ENCODE measurements at places on chromosomes 2 and 18.

DNA sequence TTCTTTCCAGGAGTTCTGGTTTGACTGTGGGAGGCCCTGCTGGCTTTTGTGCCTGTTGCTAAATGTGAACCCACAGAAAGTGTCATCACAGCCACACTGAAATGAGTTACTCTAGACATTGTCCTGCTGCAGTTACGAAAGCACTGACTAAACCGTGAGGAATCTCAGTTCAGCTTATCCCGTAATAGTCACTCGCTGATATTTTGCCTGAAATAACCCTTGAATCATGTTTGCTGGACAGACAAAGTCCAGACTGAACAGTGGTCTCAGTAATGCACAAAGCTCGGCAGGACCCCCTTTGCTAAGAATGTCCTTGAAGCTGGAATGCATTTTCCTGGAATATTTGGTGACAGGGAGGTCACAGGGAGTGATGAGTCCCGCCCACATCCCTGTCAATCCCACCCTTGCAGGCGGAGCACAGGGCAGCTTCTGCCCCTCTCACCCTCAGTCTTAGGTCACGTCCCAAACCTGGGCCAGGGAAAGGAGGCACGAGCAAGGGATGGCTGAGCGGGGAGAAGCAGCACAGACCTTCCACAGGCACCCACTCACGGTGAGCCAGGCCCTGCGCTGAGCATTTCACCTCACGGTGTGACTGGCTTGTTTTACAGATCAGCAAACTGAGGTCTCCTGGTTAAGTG lies 53.4 kb downstream of the ADI1 start:
- DNase-seq, result no peak

DNA sequence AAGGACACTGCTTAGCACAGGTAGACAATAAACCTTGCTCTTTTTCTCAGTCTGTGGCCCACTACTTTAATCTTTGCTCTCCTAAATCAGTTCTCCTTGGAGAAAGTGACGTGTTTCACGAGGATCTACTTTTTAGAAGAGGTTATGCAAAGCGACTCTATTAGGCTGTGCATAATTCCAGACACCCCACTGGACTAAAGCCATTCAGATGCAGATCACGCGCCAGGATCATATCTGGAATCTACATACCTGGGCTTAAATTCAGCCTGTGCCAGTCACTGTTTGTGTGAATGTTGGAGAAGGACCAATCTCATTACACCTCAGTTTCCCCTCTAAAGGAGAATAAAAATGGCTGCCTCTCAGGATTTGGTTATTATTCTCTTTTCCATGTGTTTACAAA lies 413.0 kb upstream of the MYT1L start:
- no peak for DNase-seq

DNA sequence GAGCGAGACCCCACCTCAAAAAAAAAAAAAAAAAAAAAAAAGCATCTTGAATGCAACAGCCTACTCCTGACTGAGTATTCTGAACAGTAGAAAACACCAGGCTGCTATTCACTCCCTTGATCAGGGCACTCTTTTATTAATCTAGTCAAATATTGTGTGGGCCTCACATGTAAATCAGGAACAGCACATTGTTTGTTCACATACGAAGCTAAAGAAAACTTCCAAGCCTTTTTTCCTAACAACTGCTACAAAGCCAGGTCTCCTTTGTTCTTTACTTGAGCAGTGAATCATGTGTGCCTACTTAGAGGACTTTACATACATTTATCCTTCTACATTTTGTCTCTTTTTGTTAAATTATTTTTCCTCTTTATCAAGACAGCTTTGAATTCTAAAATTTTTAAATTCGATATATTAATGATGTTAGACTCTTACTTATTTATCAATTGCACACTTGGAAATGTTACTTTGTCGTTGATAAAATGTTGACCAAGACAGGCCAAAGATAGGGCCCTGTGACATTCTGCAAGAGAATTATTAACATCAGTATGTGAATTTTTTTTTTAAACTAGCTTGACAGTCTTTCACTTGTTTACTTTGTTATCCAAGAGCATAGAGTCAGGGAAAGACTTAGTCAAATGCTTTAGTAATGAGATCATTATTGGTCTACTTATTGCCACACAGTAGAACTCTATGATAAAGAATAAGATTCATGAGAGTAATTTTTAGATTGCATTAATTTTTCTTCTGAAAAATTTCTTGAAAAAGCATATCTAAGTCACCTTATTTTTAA lies 13.2 kb downstream of the SPATS2L start:
- DNase-seq, result no peak

- DNase-seq, result peak; percentile 53
These were observed 159.2 kb downstream of the GALNT3 start for GRCh38 chr2:165634855-165635254.

GRCh38 chr2:147368306-147368705 lies 476.5 kb upstream of the ACVR2A start:
- no peak for DNase-seq

GRCh38 chr2:45028276-45028675 lies 19.0 kb upstream of the SIX2 start:
- no peak for DNase-seq

GRCh38 chr18:48090702-48091101 lies 160.2 kb upstream of the SMAD2 start:
- DNase-seq, result no peak

- peak; percentile 32 for DNase-seq
These were observed 34.3 kb downstream of the KIF1A start for GRCh38 chr2:240785424-240786335.

GRCh38 chr2:117832905-117833613 lies 18.6 kb downstream of the DDX18 start:
- DNase-seq, result no peak

- no peak for DNase-seq
These were observed 139.7 kb downstream of the B3GNT2 start for GRCh38 chr2:62335612-62336011.

- DNase-seq, result peak; percentile 81
These were observed 667 bp downstream of the TRIB2 start for GRCh38 chr2:12717191-12718014.

GRCh38 chr2:192195548-192196418 lies 1.1 kb upstream of the TMEFF2 start:
- peak; percentile 57 for DNase-seq

DNA sequence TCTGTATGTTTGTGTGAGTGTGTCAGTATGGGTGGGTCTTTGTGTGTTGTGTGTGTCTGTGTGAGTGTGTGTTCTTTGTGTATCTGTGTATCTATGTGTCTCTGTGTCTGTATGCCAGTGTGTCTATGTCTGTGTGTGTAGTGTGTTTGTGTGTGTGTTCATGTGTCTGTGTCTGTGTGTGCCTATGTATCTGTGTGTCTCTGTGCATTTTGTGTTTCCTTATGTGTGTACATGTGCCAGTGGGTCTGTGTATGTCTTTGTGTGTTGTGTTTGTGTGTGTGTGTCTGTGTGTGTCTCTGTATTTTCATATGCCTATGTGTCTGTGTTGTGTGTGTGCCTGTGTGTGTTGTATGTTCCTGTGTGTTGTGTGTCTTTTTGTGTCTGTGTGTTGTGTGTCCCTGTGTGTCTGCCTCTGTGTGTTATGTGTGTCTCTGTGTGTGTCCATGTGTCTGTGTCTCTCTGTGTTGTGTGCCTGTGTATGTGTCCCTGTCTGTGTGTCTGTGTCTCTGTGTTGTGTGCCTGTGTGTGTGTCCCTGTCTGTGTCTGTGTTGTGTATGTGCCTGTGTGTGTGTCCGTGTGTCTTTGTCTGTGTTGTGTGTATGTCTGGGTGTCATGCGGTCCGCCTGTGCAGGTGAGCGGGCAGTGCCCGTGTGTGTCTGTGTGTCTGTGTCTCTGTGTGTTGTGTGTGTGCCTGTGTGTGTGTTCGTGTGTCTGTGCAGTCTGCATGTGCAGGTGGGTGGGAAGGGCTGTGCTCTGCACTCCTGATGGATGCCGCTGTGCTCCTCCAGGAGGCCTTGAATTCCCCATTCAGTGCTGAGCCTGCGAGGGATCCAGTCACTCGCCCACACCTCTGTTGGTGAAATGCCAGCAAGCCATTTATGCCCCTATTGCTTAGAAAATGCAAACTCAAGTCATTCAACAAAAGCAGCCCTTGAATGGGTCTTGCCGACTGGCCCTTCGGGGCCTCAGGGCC lies 37.4 kb downstream of the KLHL29 start:
- DNase-seq, result no peak

- DNase-seq, result no peak
These were observed 258.5 kb downstream of the PTGR3 start for GRCh38 chr18:74950479-74950878.

GRCh38 chr2:227823922-227824321 lies 10.3 kb downstream of the CCL20 start:
- DNase-seq, result no peak

GRCh38 chr2:229714736-229715541 lies 584 bp upstream of the DNER start:
- DNase-seq, result peak; percentile 46

GRCh38 chr18:7926526-7926925 lies 359.4 kb downstream of the PTPRM start:
- DNase-seq, result no peak

DNA sequence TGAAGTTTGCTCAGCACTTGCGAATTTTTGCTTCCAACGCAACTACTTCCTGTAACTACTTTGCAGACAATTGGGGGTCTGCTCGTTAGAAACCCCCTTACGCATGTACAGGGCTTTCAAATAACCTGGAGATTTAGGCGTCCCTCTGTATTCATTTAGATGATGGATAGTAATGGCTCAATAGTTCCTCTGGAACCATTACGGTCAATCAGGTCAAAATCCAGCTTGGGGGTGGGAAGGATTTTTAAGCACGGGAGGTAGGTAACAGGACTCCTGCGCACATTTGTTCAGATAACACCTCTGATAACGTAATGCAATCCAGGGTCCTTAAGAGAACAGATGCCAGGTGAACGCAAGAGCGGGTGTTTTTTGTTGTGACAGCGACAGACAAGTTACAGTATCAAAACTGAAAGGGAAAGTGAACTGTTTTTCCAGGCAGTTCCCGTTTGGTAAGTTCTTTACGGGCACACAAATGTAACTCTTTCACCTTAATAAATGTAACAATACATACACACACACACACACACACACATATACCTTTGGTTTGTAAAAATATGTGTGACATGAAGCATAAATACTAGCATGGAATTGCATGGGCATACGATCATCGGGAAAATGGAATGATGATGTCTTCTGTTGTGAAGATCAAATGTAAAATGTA lies 3.8 kb upstream of the OSR1 start:
- no peak for DNase-seq

DNA sequence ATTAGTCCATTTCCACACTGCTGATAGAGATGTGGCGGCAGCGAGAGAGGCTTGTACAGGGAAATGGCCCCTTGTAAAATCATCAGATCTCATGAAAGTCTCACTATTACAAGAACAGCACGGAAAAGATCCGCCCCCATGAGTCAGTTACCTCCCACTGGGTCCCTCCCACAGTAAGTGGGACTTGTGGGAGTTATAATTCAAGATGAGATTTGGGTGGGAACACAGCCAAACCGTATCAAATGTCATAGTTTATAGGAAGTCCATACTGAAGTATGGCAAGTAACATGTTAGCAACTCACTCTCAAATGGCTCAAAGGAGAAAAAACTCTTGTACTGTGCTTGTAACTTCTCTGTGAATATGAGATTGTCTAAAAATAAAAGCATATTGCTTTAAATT lies 56.1 kb downstream of the FARP2 start:
- no peak for DNase-seq

DNA sequence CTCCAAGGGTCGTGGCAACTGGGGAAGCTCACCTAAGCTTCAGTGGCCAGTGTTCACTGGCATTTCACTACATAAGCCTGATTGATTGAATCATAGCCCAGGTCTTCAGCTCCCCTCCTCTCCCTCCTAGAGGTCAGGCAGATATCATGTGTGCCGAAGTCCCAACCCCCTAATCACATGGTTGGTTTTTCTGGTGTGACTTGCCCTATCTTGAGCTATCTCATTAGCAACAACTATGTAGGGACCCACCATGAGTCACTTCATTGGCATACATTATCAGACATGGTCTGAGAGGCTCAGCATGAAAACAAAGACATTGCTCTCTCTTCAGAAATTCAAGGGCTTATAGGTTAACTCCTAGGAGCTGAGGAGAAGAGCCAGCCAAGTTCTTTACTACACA lies 76.8 kb downstream of the LYPD1 start:
- DNase-seq, result no peak

DNA sequence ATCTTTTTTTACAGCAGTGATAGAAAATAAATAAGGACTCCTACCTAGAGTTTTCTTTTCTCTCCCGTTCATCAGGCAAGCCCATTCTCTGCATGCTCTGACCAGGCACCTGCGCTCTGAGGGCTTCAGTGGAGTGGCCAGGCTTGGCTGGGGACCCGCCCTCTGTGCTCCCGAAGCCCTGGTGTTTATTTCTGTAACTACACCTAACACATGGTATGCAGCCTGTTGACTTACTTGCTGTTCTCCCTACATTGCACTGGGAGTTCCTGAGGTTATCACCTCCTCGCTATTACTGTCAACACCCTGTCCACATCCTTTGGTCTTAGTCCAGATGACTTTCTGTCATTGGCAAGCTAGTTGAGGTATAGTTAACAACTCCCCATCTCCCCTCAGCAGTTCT lies 317.7 kb downstream of the LPIN1 start:
- DNase-seq, result no peak

DNA sequence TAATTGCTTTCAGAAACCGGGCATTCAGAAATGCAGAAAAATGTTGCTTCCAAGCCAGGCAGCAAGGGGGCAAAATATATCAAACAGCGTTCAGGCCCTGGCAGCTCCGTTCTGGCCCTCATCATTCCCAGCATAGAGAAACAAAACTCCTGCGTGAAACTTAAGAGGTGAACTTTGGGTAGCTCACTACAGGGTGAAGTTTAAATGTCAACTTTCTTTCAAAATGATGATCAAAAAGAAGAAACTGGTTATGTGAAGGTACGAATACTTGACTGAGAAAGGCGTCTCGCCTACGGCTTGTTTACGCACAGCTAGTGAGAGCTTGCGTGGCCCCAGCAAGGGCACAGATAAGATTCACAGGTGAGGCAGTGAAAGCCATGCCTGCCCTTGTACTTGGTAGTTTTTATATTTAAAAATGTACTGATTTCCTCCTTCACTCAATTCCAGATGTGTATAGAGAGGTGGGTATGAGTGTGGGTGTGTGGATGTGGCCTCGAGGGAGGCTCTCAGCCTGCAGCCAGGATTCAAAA lies 127.5 kb downstream of the NFATC1 start:
- no peak for DNase-seq

DNA sequence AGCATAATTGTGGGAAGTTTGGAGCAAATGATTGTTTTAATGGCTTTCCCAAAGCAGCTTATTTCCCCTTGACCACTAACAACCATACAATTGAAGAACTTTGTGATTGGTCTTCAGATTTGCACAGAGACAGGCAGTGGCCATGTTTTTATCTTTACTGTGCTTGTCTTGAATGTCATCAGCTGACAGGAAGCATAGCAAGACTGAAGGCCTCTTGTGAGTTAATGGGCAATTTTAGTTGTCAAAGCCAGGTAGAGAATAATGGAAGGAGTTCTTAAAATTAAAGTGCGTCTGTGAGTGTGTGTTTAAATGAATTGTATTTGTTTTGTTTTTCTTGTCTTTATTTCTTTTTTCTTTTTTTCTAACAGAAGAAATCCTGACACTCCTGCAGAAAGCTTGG lies 809.9 kb downstream of the TSN start:
- no peak for DNase-seq
